Gastroesophageal sphincter (tissue), 4 donors: ENCODE measurements at places on chromosomes 13 and 19.

DNA sequence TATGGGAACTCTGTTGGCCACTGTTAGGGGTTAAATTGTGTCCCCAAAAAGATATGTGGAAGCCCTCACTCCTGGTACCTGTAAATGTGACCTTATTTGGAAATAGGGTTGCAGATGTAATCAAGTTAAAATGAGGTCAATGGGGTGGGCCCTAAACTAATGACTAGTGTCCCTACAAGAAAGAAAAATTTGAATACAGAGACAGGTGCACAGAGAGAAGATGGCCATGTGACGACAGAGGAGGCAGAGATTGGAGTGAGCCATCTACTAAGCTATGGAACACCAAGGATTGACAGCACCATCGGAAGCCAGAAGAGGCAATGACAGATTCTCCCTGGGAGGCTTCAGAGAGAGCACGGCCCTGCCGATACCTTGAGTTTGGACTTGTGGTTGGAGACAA lies 16.5 kb downstream of the POU2F2 start:
- ATAC-seq, result no peak

DNA sequence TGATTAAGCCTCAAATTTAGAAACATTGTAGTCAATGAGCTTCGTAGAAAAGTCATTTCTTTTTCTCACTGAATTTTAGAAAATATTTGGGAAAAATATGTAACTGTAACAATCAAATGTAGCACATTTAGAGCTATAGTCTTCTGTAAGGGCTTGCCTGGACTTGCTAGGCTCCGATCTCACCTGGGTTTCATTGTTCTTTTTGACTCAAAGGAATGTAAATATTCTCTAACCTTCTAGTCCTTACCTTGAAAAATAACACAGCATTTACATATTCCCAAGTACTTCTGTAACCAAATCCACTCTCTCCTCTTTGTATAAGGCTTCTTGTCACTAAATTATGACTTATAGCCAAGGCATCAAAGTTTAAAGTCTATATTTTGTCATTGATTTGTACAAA lies 2.9 kb upstream of the UFM1 start:
- no peak for ATAC-seq

GRCh38 chr13:22107549-22107948 lies 436.7 kb downstream of the FGF9 start:
- no peak for ATAC-seq

GRCh38 chr19:55536951-55537740 lies at the start of gene SBK2:
Gene SBK2 (minus strand): TSS chr19:55537133. CDS start chr19:55536294, 839 bp downstream.
- ATAC-seq, result no peak

DNA sequence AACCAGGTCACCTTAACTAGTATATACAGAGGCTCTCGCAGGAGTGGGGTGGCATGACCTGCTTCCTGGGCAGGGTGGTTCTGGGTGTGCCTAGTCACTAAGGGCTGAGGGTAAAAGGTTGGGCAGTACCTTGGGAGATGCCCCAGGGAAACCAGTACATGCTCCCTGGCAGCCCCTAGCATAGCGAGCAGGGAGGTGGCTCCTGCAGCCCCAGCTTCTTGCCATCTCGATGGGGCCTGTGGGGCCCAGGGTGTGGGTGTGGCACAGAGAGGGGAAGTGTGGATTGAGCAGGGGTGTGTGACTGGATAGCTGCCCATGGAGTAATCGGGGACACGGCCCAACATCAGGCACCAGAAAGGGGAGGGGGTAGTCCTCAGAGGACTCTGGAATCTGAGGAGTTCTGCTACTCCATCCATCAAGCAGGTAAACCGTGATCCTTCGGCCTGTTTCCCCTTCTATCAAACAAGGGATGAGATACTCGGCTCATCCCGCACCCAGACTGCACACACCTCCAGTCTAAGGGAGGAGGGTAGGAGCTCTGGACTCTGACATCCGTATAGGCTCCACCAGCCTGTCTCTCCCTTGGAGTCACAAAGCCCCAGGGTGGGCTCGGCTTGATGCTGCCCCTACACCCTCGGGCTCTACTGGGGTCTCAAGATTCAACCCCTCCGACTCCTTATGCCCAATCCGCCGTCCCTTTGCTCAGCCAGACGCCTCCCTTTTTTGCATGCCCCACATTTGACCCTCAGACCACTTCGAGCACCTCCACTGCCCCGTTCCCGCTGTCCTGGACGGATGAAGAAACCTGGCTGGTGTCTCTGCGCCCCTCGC lies 1.1 kb downstream of the ZBTB45 start:
- no peak for ATAC-seq

- ATAC-seq, result no peak
These were observed 87.8 kb upstream of the C1QTNF9B start for GRCh38 chr13:23985060-23985459.

- no peak for ATAC-seq
These were observed 114.3 kb upstream of the KLF12 start for GRCh38 chr13:74248477-74248876.

DNA sequence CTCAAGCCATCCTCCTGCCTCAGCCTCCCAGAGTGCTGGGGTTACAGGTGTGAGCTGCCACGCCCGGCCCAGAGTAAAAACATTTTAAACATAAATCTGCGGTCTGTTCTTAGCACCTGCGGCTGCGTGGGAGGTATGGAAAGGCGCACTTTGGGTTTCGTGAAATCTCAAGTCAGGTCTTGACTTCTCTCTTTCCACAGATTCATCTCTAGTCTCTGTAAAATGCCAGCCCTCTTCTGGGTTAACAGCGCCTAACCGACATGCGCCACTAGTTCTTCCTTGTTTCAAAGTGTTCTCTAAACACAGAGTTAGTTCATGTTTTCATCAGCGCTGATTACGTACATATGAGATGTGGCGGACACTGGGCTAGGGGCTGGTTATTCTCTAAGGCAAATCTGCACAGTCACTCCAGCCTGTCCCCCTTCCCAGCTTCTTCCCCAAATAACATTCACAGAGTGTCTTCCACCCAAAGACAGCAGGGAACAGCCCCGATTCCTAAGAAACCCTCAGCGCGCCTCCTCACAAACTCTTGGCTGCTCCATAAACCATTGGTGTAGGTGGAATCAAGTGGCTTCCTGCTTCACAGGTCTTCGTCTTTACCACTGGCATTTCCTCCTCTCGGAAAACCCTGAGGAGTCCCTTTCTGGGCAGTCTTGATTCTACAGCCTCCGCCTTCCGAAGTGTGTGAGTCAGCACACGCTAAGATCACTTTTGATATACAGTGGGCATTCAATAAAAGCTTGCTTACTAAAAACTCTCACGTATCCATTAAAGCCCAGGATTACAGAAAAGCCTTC lies 1.4 kb downstream of the PARP4 start:
- ATAC-seq, result no peak

- no peak for ATAC-seq
These were observed 1.9 kb downstream of the LTBP4 start for GRCh38 chr19:40603071-40603388.

GRCh38 chr19:29381353-29382203 lies 144.2 kb upstream of the VSTM2B start:
- no peak for ATAC-seq

DNA sequence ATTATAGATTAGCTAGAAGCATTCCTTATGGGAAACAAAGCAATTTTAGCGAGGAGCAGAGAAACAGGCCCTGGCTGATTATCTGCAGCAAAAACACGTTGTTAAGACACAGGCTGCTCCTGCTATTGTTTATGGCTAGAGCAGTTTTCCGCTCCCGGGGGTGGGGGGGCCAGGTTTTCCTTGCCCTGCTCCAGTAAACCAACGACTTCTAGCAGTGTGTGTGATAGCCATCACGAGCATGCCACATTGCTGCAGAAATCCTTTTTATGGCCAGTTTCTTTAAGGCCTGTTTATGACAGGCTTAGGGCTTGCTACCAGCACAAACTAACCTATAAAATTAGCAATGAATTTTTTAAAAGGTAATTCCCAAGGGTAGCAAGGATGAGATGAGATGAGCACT lies 18.4 kb upstream of the IL17D start:
- no peak for ATAC-seq

GRCh38 chr13:51243832-51244231 lies 21.6 kb downstream of the FAM124A start:
- ATAC-seq, result no peak

GRCh38 chr13:96089749-96090239 lies at the start of gene HS6ST3:
Gene HS6ST3 (plus strand): TSS chr13:96090107.
- peak; percentile 49 for ATAC-seq

- ATAC-seq, result no peak
These were observed 503.7 kb downstream of the DIAPH3 start for GRCh38 chr13:59659981-59660380.

DNA sequence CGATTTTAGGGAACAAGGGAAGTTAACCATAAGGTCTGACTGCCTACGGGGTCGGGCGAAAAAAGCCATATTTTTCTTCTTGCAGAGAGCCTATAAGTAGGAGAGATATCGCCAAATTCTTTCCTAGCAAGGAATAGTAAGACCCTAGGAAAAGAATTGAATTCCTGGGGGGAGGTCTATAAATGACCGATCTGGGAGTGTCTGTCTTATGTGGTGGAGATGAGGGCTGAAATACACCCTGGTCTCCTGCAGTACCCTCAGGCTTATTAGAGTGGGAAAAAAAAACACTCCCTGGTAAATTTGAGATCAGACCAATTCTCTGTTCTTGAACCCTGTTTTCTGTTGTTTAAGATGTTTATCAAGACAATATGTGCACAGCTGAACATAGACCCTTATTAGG lies 447.5 kb upstream of the ATXN8OS start:
- no peak for ATAC-seq

GRCh38 chr13:25420161-25420560 lies 48.4 kb downstream of the ATP8A2 start:
- ATAC-seq, result no peak
